ENCODE measurements at places on chromosomes 6 and 20.

DNA sequence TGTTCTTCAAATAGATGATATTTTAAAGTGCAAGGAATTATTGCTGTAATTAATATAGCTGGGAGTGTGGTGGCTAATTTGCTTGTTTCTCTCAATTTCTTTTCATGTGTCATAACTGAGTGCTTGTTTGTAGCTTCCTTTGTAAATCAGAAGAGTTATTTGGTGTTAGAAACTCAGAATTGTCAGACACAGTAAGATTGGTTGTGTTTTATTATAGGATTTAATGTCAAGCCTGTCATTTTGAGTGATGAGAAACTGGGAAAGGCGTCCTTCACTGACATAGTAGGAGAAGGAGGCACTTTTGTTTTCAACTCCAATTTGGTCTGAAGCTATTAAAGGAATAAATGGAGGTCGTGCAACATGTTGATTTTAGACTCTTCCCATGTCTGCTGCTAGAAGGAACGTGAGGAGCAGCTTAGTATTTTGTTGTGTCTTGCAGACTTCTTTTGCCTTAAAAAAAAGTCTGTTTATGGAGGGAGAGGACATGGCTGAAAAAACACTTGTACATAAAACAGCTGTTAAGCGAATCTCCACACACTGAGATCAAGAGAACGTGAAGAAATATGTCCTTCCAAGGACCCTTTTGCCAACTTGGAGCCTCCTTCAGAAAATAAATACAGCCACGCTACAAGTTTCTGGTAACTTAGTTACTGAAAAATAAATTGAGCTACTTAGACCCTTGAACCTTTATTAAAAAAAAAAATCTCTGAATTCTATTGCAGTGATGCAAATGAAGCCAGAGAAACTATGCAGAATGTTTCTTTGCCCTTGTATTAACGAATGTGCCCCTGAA, 59.5 kb downstream of the BMP6 start:
- no peak for DNase-seq

- no peak for DNase-seq
These were observed 634 bp downstream of the HSF2 start for GRCh38 chr6:122400121-122400450.

DNA sequence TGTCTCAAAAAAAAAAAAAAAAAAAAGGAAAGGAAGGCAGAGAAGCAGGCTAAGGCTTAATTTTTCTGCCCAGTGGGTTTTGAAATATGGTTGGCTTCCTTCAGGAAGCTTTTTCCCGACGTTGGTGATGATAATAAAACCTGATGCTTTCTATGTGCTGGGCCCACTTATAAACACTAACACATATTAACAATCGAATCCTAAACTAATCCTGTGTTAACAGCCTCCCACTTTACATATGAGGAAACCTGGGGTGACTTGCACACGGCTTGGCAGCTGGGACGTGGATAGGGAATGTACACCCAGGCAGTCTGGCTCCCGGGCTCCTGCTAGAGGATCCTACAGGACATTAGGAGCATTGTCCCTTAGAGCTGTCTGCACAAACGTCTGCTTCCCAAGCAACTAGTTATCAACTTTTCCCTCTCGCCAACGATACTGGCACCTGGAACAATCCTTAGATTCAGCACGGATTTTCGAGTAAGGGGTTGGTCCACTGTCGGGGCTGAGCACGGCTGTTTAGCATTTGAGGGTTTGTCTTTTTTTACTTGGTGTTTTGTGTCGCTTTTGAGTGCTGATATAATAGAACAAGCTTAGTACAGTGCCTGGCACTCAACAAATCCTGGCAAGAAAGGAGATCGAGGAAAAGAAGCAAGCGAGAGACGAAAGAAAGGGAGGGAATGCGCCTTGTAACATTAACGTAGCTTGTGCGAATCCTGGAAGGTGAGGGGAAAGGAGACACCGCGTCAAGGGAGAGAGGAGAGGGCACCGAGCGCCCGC, 622 bp upstream of the KIZ start:
- no peak for DNase-seq

DNA sequence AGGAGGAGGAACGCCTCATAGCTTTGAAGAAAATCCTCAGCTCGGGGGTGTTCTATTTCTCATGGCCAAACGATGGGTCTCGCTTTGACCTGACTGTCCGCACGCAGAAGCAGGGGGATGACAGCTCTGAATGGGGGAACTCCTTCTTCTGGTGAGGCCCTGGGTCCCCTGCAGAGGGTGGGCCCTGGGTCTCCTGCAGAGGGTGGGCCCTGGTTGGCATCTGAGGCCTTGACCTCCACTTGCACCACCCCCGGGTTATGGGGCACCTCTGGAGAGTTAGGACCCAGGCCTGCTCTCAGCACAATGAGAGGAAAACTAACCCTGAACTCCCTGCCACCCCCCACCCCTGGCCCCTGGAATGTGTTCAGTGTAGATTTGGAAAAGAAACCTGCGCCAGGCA, 47.2 kb downstream of the SYNJ2 start:
- no peak for DNase-seq

DNA sequence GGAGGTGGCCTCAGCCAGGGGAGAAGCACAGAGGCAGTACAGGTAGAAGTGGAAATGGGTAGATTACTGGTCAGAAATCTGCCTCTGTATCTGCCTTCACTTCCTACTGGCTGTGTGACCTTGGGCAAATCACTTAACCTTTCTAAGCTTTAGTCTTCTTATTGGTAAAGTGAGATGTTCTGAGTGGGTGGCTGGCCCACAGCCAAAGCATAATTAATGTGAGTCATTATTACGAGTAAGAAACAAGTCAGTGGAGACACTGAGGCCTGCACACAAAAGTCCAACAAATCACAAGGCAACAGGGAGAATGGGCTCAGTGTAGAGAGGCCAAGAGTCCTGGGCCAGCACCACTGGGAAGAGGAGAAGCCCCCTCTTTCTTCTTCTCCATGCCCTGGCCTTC, 39.1 kb downstream of the NRN1 start:
- DNase-seq = no peak

DNA sequence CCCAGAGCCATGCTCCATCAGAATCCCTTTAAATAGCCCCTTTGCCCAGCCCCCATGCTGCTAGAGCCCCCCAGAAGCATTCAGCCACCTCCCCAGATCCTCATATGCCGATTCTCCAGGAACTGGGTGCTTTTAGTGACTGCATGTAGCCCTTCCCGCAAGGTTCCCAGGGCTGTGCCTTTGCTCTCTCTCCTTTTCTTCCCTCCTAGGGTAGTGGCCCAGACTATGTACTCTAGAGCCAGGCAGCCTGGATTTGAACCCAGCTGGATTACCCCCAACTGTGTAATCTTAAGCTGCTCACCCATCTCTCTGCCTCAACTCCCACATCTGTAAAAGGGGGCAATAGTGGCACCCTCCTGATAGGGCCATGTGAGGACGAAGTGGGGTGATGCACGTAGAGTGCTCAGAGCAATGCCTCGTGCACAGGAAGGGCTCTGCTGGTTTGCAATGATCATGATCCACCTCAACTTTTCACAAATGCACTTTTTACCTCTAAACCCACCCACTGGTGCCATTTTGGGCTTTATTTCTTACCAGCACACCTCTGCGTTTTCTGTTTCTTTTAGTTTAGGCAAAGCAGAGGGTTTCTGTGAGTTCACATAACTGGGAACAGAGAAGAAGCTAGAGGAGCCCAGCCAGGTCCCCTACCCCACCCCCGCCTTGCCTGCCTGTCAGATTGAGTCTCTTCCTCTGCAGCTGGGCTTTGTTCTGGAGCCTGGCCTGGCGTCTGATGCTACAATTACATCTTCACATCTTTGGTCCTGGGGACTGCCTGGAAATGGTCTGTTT, 396.5 kb downstream of the RNGTT start:
- DNase-seq = no peak

- DNase-seq = no peak
These were observed 9.1 kb downstream of the OCSTAMP start for GRCh38 chr20:46541229-46541935.

- no peak for DNase-seq
These were observed 204.2 kb downstream of the BCAS1 start for GRCh38 chr20:53865901-53866793.

GRCh38 chr20:36434383-36434782, 106.9 kb upstream of the MYL9 start:
- DNase-seq = no peak

DNA sequence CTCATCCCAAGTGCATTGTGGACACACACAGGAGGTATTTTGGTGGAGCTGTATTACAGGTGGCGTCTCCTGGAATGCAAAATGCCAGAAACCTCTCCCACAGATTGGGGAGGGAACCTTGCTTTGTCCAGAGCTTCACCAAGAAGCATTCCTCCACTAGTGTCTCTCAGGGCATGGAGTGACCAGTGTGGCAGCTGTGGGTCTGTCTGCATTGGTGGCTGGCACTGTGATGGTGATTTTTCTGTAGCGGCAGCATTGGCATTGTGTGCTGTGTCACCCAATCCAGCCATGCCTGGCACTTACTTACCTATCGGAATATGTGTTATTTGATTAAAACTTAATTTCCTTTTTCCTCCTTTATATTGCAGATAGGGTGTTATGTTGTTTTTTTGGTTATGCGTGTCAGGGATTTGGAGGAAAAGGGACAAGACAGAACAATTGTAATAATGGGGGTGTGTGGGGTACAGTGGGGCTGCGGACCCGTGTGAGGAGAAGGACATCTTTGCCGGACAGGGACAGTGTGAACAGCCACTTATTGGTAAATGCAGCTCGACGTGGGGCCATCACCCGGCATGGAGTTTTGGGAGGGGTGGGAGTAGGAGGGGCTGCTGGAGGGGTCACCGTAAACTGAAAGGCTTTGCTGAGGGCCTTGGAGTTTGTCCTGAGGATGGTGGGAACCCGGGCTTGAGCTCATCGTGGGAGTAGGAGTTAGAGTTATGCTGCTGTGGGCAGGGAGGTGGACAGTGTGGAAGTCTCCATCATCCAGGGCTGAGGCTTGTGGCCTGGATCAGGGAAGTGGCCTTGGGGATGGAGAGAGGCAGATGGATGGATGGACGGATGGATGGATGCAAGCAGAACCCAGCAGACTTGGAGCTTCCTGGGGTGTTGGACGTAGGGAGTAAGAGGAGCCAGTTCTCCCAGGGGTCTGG, 105.0 kb downstream of the SYCP2 start:
- DNase-seq = no peak

- DNase-seq = no peak
These were observed 395.0 kb upstream of the OPRM1 start for GRCh38 chr6:153644000-153644399.

DNA sequence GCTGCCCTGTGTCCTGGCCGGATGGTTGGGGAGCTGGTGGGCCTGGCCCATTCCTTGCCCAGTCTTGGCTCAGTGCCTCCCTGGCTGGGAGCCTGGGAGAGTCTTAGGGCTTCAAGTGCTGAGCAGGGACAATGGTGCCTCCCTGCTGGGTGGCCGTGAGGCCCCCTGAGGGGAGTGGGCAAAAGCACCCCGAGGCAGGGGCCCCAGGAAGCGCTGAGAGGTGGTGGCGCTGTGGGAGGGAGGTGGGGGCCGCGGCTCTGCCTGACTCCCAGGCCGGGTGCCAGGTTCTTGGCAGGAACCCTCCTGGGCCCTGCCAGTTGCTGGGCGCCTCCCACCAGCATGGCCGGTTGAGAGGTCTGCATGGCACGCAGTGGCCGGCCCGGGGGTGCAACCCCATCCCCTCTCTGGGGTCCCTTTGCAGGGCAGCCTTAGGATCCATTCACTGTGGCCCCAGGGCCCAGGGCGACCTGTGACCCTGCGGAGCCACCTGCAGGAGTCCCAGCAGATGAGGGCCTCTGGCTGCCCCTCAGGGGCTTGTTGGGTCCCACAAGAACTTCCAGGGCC, 9.2 kb upstream of the RPS21 start:
- DNase-seq = no peak

GRCh38 chr6:711925-712324, 19.0 kb upstream of the EXOC2 start:
- DNase-seq = no peak

- no peak for DNase-seq
These were observed 28.7 kb downstream of the TXNDC5 start for GRCh38 chr6:7881765-7882500.

- no peak for DNase-seq
These were observed 106.7 kb downstream of the PRDM1 start for GRCh38 chr6:106192824-106193223.

DNA sequence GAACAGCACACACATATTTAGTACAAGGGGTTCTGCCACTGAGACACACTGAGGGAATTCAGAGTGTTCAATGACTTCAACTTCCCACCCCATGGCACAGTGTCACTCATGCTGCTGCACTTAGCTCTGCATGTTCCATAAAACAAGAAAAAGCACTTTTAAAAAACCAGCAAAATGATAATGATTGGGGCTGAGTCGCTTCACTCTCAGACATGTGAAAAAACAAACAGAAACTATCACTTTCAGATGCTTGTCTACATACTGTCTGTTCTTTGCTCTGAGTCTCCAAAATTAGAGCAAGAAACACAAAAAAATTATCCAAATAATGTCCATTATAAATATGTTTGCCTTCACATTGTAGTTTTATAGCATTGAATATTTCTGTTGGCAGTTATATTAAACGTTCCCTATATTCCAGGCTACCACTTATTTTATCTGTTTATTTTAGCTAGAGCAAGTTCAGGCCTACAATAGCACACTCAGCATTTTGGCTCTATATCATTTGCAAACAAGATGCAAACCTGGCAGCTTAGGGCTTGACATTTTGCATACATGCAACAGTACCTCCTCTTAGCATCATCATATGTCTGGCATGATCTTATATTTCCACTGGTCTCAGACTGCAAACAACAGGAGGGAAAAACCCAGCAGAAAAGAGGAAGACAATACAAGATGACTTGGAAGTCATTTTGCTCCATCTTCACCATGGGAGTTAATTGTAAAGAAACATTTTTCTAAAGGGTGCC, 398.8 kb downstream of the HACE1 start:
- DNase-seq = no peak

GRCh38 chr6:149628875-149629510, 19.5 kb downstream of the KATNA1 start:
- DNase-seq = no peak

DNA sequence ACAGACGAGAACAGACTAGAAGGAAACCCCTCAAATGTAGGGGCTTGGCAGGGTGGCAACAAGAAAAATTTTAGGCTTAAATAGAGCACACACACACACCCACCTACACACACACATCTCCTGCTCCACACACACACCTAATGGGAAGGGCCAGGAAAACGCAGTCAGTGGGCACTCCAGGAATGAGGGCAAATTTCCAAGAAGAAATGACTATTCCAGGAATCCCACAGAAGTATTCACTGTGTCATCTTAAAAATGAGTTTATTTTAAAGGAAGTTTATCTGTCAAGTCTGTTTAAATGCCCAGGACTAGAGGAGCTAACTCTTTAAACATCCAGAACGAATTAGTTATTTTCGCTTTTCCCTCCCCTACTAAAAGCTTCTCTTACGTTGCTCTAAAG, 13.0 kb downstream of the ALDH8A1 start:
- DNase-seq = no peak

DNA sequence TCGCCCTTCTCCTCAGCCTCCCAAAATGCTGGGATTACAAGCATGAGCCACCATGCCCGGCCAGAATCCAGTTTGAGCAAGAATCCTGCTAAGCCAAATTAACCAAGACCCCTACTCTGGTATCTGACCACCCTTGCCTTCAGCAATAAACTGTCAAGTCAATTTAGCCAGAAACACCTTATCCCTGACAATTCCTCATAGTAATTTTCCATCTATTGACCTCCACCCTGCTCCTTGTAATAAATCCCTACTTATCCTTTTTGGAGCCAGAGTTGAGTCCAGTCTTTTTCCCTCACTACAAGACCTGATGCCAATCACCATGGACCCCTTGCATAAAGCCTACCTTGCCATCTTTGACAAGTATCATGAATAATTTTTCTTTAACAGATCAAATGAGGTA, 114.1 kb upstream of the GPR6 start:
- DNase-seq = no peak

GRCh38 chr20:22471156-22471836, 113.1 kb downstream of the FOXA2 start:
- DNase-seq = no peak

Measured in stimulated activated CD8-positive, alpha-beta memory T cell treated with anti-CD3 and anti-CD28 coated beads, Interleukin-7, amount 100 ng/mL, for 1 hour (primary cell).